ENCODE measurements at places on chromosomes 12 and 14.
A peak's percentile ranks its signal among the peaks of the same experiment; 100 is the strongest.

DNA sequence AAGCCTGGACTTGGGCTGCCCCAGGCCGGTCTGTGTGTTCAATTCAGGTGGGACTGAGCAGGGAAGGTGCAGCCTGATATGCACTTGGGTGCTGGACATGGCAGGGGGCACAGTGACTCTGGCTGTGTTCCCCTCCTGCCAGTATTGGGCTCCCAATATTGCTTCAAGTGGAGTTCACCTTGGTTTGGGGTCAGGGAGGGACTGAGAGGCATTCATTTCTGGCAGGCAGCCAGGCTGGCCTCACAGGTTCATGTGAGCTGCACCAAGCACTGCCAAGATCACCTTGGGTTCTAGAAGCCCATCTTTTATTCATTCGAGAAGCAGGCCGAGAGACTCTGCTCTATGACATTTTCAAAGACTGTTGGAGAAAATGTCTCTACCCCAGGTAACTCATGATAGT lies 245.0 kb downstream of the CHST11 start:
- DNase-seq: no peak

- no peak for DNase-seq
These were observed 92.1 kb upstream of the KRR1 start for GRCh38 chr12:75603475-75603874.

DNA sequence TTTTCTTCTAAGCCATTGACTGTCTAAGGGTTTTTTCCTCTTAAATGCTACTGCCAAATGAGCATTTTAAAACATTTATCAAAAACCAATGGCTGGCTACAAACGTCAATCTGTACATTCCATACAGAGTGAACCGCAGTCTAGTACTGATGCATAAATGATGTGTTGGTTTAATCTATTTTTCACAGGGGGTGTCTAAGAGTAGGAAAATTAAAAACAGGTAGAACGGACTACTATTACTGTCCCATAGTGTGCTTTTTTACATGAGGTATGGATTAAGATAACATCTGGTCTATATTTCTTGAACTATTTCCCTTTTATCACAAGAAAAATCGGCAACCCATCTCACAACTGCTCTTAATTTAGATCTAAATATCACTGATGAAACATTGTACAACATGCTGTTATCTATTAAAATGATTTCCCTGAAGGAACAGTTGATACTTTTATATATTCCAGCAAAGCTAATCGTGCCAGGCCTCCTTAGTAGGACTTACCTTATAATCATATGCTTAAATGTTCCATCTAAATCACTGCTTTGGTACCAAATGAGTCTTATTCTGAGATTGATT lies 172.9 kb upstream of the CDKN3 start:
- DNase-seq: no peak

DNA sequence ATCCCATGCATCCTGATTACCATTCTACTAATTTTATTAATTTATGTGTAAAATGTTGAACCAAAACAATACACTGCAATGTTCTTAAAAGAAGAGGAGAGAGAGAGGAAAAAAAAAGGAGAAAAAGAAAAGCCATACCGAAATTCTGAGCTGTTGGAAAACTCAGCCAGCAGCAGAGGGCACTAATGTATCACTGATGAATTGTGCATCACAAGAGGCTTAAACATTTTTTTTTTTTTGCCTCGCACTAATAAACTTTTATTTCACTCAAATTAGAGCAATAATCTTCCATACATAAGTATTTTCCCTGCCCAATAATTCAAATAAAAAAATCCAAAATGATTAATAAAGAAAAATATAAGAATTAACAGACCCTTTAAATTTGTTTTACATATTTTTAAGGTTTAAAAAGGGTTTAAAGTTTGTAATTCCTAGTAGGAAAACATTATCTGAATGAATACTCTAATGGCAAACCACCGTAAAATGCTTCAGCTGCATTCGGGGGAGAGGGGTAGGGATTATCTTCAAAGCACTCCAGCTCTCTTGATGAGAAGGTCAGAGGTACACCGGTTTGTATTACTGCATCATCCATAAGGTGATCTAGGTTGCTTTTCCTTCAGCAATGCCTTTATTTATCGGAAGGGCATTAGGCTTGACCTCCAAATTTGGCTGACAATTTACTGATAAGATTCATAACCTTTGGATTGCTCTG lies 41.9 kb downstream of the ATP23 start:
- no peak for DNase-seq

GRCh38 chr12:32301216-32301615 lies 98.1 kb upstream of the FGD4 start:
- no peak for DNase-seq

DNA sequence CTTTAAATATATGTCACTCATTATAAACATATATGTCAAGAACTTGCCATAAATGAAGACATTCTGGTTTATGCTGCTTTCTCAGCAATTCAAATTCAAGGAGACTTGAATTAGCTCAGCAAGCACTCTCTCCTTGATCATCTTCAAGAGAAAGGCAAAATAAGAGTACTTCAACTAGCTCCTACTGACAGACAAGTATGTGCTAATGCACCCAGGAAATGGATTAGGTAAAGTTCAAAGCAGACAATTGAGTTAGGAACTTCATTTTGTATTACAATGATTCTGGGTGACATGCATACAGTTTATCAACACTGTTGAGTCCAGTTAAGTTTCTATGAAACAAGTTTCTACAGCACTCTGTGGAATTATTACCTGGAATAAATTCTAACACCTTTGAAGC lies 455.9 kb upstream of the USP15 start:
- DNase-seq: no peak

DNA sequence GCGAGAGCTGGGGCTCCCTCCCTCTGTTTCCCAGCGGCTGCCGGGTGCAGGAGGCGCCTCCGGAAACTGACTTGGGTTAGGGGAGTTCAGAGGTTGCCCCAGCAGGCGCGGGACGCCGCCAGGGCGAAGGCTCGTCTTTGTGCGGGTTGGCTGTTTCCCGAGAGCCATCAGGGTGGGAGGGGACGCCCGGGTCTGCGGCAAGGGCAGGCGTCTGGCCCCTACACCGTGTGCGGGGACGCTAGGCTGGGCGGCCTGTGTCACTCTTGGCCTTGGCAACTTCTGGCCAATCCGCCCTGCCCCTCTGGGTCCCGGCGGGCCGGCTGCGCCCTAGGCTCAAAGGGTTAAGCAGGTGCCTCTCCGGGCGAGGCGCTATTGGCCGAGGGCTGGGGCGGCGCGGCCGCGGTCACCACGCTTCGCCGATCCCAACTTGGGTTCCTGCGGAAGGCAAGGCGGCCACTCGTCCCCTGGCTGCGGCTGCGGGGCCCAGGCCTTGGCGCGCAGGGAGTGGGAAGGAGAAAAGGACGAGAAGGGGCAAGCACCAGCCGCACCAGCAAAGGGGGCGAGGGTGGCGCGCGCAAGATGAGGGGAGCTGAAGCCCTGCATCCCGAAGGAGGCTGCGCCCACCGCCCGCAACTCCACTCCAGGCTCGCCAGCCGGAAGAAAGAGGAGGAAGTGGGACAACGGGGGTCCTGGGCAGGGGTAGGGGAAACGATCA lies 5.6 kb upstream of the NPAS3 start:
- DNase-seq: no peak

GRCh38 chr14:22178333-22178839 lies 410.6 kb downstream of the DAD1 start:
- no peak for DNase-seq

- peak; percentile 58 for DNase-seq
These were observed 193.6 kb upstream of the NUDT4 start for GRCh38 chr12:93183940-93184671.

DNA sequence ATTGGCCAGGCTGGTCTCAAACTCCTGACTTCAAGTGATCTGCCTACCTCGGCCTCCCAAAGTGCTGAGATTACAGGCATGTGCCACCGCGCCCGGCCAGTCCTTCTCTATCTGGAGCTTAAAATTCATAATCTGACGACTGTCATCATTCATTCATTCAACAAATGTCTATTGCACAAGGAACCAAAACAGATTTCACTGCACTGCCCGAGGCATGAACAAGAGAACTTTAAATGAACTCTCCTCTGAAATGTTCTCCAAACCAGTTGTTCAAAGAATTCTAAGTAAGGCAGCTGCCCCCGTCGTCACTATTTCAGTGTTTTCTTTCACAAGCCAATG lies 44.8 kb upstream of the METAP2 start:
- DNase-seq: no peak

GRCh38 chr14:99009871-99010270 lies 262.1 kb downstream of the BCL11B start:
- no peak for DNase-seq

DNA sequence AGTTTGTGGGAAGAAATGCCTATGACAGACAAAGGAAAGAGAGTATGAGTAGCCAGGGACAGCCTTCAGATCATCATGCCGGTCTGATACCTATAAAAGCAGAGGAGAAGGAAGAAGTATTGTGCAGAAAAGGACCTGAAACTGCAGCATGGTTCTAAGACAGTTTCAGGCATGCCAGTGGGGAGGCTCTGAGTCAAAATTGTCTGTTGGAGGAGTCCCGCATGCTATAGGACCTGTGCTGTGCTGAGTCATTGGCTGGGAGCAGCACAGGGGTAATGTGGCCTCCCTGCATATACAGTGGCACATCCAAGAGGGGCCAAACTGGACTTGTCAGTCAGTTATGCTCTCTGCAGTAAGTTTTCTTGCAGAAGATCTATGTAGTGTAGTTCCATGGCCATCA lies 40.7 kb downstream of the NEUROD4 start:
- no peak for DNase-seq

GRCh38 chr12:112870267-112870980 lies 36.3 kb upstream of the OAS1 start:
- DNase-seq: peak; percentile 77

DNA sequence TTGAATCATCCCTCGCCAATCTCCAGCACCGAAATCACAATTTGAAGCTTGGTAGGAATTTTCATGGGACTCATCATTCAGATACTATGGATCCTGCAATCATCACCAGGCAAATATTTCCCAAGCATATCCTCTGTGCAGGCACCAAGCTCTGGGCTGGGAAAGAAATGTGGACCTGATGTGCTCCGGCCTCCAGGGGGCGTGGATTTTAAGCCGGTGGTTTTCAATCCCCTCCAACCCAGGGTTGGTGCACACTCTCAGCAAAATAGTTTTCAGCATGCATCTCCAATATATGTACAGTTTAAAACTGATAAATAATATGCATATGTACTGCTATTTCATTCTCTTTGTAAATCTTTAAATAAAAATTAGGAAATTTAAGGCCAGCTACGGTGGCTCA lies 98.9 kb downstream of the RBM19 start:
- DNase-seq: no peak

- no peak for DNase-seq
These were observed 7.5 kb upstream of the KLRK1 start for GRCh38 chr12:10397296-10397695.

DNA sequence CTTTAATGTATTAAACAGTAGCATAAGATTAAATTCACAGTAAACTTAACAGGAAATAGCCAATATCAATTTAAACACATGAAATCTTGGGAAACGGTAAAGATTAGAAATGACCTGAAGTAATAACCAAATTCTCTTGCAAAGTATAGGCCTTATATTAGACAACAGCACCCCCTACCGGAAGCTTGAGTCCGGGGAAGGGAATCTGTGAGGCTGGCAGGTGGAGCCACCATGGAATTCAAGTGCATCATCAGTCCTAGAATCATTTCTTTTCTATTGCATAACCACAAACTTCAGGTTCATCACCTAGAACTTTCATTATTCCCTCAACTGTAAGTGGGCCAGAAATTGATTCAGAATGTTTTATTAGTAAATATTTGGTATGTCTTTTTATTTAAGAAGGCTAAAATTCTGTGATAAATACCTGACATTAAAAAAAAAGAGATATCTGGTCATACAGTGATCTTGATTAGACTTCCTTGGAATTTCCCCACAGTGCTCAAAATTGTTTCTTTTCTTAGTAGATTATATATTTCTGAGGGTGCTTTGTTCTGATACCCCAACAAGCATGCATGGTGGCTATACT lies 48.6 kb downstream of the AP5M1 start:
- peak; percentile 41 for DNase-seq

- no peak for DNase-seq
These were observed 4.5 kb upstream of the TMEM233 start for GRCh38 chr12:119589097-119589496.

DNA sequence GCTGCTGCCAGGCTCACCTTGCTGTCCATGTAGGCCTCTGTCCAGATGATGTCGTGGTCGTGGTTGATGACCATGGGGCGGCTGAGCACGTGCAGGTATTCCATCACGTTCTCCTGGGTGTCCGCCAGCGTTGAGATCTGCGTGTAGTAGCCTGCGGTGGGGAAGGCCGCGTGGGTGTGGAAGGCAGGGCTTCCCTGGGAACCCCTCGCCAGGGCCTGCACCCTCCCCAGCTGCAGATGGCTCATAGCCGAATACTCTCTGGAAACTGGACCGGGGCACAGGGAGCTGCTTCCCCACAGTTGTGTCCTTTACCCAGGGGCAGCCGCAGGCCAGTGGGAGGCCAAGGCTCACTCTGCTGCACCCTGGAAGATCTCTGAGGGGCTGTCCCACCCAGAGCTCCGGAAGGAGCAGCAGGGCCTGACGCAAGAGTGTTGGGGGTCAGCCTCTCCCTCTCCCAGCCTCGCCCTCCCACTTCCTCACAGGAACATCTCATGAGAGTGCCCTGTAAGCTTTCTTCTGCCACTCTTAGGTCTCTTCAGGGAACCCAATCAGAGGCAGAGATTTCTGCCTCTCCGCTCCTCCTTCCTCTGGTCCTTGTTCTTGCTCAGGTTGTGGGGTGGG lies 35.5 kb downstream of the CACNA2D4 start:
- no peak for DNase-seq

GRCh38 chr12:2845280-2845679 lies 10.4 kb upstream of the NRIP2 start:
- no peak for DNase-seq

DNA sequence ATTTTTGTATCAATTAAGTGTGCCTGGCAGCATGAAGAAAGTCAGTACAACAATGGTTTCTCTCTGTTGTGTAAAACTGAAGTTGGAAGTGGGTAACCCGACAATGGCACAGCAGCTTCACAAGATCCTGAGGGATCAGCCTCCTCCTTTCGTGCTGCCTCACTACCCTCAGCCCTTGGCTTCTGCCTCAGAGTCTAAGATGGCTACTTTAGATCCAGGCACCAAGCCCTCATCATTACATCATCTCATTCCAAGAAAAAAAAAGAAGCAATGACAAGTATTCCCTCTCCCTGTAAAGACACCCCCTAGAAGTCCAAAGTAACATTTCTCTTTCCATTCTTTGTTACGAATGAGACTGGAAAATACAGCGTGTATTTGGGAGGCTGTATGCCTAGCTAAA lies 92.6 kb downstream of the DNAI7 start:
- no peak for DNase-seq

DNA sequence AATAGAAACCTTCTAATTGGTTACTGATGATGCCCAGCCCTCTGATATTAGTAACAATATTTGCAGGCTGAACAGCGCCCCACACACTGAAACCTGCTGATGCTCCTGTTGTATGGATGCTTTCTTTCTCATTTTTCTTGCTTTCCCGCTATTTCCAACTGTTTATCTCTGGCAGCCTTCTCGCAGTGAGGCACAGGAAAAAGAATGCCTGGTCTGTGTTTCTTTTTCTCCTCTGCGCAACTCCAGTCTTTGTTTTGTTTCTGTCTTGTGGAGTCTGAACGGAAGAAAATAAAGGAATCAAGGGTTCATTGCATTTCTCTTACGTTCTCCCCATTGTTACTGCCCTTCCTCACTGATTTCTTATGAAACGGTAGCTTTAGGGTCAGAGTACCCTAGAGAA lies 451.2 kb downstream of the EGLN3 start:
- no peak for DNase-seq
